NCI-H2171 (cell line): ENCODE measurements at places on chromosomes 11 and 22.
A peak's percentile ranks its signal among the peaks of the same experiment; 100 is the strongest.

GRCh38 chr22:38417252-38418060, 37.5 kb downstream of the KCNJ4 start:
- no peak for DNase-seq

- DNase-seq, result no peak
These were observed 87.2 kb downstream of the FAT3 start for GRCh38 chr11:92311616-92312449.

GRCh38 chr22:36580371-36580770, 51.4 kb upstream of the EIF3D start:
- DNase-seq, result no peak

DNA sequence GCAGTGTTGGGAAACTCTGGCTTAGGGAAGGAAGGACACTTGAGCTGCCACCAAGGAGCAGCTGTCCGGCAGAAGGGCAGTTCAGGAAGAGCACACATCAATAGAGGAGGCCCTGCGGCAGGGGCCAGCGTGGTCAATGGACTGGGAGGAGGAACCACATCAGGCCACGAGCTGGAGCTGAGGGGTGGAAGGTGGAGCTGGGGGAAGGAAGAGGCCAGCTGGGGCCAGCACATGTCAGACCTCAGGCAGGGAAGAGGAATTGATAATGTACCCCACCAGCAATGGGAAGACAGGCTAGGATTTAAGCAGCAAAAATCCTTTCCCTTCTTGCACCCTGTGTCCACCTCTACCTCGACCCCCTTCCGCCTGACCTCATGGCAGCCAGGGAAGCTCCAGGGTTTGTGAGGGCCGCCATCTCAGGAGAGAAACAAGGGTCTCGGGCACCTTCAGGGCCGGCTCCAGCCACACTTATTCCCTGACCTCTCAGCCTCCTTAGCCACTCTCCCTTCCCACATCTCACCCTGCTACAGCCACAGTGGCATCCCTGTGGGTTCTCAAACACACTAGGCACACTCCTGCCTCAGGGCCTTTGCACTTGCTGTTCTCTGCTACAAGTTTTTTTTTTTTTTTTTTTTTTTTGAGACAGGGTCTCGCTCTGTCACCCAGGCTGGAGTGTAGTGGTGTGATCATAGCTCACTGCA, 157.8 kb upstream of the GRK3 start:
- DNase-seq, result no peak

GRCh38 chr22:34111210-34111824, 191.0 kb upstream of the LARGE1 start:
- DNase-seq, result peak; percentile 16

DNA sequence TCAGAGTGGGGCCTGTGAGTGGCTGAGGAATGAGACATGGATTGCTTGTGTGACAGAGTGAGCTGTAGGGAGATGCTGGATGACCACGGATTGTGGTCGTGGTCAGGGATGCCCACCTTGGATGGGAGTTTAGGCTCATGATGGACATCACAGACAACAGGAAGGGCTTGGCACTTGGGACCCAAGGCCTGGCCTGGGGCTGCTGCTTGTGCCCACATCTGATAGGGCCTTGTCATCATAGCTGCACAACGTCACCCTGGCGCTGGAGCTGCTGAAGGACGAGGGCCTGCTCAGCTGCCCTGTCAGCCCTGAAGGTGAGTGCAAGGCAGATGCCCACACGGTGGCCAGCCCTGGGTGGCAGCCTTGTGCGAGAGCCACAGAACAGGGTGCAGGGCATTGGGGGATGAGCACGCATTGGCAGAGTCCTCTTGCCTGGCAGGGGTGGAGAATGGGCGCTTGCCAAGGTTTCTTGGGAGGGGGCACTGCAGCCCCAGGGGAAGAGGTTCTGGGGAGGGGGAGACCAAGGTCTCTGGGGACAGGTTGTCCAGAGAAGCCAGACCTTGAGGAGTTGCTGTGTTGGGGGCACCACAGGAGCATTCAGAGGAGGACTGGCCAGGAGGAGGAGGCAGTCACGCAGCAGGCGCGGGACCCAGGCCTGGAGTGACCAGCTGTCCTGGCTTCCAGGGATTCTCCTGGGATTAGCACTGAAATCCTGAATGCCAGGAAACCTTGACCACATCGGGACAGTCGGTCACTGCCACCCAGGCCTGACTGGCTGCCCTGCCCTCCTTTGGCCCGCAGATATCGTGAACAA, 25.0 kb downstream of the PARVG start:
- DNase-seq, result no peak

- no peak for DNase-seq
These were observed 22.9 kb downstream of the ATG13 start for GRCh38 chr11:46640036-46640788.

GRCh38 chr11:36750349-36750748, 152.3 kb upstream of the RAG2 start:
- no peak for DNase-seq

DNA sequence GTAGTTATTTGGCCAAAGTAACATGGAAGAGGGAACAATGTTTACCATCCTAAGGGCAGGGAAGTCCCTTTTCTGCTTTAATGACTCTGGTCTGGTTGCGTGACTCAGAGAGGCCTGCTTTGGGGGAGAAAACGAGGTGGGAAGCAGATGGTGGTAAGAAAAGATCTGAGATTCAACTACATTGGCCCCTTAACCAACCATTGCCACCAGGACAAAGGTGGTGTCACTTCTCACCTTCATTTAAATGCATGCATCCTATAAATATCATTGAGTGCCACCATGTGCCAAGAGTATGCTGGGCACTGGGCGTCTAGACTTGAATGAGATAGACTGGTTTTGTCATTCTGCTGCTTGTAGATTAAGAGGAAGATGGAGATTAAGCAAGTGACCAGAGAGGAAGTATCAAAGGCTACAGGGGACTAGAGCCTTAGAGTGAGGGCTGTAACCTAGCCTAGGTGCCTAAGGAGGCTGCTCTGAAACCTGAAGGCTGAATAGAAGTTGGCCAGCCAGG, 3.6 kb upstream of the SORL1 start:
- no peak for DNase-seq

GRCh38 chr11:128323381-128323780, 264.0 kb downstream of the ETS1 start:
- no peak for DNase-seq

DNA sequence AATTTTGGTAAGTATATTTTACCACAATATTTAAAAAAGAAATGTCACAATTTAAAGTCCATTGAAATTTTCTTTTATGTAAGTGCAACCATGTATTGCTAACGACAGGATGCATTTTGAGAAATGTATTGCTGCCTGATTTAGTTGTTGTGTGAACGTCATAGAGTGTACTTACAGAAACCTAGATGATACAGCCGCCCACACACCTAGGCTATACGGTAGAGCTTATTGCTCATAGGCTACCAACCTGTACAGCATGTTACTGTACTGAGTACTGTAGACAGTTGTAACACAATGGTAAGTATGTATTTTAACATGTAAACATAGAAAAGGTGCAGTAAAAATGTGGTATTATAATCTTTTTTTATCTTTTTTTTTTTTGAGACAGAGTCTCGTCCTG, 48.1 kb downstream of the CBL start:
- no peak for DNase-seq
